ENCODE measurements at places on chromosomes 5 and 9.

DNA sequence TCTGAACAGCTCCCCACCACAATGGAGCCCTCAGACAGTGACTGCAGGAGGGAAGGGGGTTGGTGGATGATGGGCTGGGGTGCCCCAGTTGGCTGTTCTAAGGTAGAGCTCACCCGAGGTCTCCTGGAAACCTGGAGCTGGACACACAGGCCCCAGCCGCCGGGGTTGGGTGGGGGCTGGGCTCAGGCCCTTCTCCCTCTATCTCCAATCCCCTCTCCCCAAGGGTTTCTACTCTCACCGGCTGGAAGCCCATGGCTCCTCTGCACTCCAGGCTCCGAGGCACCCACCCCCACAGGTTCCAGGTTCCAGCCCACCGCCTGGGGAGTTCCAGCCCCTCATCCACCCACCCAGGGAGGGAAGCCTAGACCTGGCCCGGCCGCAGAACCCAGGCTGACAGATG, 766 bp downstream of the NR5A1 start:
- DNase-seq, result no peak

GRCh38 chr5:80190960-80191359, 64.9 kb downstream of the SERINC5 start:
- no peak for DNase-seq

GRCh38 chr5:110297152-110297670, 429.3 kb downstream of the TMEM232 start:
- DNase-seq, result no peak

- DNase-seq, result no peak
Measured at GRCh38 chr9:78189001-78189400, 46.9 kb upstream of the CEP78 start.

DNA sequence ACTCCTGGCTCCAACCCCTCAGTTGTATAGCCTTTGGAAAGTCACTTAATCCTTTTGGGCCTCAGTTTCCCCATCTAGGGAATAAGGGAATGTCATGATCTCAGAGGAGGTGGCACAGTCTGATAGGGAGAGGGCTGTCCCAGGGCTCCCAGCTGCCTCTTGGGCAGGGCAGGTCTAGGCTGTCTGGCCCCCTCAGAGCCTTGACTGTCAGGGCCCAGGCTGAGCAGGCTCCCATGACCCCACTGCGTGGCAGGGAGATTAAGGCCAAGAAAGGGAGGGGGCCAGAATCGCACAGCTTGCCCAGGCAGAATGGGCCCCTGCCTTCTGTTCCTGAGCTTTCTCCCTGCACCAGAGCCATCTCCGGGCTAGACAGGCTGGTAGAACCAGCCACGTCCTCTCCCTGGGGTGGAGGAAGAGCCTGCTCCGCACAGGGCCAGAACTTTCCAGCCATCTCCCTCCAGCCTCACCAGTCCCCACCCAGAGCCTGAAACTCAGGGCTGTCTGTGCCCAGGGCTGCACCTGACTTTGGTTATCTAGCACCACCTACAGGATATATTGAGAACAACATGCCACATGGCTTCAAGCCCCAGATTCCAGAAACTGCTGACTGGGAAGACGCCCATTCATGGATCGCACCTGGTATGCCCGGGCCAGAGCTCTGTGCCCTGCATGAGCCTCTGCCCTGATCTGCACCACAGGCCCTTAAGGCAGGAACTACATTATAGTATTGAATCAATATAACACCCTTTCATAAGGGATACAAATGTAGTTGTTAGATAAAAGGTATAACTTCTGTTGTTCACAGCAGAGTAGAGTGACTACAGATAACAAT, 32.1 kb downstream of the NAIF1 start:
- peak; percentile 77 for DNase-seq

GRCh38 chr5:1003296-1003937, 5.2 kb upstream of the NKD2 start:
- DNase-seq, result peak; percentile 64

DNA sequence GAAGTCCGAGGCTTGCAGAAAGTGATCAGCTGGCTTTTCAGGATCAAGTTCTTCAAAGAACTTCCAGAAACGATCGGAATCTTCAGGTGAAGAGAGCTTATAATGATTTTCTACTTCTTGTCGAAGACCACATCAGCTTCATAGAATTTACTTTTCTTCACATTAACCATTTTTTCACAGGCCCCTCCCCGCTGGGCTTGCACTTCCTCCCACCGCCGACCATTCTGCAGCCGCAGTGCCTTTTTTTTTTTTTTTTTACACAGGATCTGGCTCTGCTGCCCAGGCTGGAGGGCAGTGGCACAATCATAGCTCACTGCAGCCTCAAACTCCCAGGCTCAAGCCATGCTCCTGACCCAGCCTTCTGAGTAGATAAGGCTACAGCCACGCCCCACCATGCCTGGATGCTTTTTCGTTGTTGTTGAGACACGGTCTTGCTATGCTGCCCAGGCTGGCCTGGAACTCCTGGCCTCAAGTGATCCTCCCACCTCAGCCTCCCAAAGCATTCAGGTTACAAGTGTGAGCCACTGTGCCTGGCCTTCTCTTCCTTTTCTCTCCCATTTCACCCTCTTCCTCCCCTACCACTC, 15.3 kb upstream of the RNF130 start:
- no peak for DNase-seq

- no peak for DNase-seq
Measured at GRCh38 chr9:115225459-115226116, 107.6 kb upstream of the TNC start.

- DNase-seq, result no peak
Measured at GRCh38 chr5:15515229-15515628, 15.2 kb downstream of the FBXL7 start.

GRCh38 chr9:109506097-109506712, 8.1 kb upstream of the PTPN3 start:
- no peak for DNase-seq

DNA sequence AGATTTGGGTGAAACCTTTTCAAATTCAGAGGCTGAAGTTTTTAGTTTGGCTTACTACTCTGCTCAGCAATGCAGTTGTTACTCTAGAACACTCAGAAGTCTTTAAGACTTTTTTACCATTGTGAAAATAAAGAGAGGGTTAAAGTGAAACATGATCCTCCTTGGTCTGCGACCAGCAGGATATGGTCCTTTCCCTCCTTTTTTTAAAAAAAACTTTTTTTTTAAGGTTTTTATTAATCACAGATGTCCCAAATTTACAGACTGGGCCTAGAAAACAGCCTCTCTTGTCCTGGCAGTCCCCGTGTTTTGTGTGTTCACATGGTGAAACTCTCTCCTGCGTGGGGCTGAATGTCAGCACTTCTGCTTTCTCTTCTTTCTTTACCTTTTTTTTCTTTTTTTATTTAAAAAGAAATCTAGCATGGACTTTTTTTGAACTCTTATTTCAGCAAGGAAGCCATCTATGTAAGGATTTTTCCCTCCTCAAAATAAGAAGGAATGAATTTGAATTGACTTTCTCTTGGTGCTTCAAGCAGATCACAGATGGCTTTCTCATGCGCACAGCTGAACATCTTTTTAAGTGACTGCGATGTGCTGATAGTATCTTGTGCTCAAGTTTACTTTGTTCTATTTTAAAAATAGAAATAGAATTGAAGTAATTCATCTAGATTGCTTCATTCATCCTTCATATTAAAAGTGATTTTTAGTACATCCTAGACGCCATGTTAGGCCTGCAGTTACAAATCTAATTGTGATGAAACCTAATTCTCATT, 128.7 kb upstream of the OTULINL start:
- no peak for DNase-seq

DNA sequence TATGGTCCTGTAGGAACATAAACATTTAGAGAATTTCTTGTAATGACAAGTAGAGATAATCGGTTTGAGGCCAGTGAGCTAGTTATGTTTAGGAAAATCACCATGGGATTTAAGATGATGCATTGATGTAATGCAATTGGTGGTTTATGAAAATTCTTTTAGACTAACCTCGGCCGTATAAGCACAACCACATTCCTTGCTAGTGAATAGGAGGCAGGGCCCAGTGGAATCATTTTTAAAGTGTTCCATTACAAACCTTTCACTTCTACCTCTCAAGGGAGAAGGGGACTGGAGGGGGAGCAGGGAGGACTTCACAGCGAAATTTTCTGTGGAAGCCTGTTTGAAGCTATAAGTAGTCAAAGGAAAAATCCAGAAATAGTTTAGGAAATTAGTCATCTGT, 71.8 kb upstream of the NFIL3 start:
- DNase-seq, result no peak

DNA sequence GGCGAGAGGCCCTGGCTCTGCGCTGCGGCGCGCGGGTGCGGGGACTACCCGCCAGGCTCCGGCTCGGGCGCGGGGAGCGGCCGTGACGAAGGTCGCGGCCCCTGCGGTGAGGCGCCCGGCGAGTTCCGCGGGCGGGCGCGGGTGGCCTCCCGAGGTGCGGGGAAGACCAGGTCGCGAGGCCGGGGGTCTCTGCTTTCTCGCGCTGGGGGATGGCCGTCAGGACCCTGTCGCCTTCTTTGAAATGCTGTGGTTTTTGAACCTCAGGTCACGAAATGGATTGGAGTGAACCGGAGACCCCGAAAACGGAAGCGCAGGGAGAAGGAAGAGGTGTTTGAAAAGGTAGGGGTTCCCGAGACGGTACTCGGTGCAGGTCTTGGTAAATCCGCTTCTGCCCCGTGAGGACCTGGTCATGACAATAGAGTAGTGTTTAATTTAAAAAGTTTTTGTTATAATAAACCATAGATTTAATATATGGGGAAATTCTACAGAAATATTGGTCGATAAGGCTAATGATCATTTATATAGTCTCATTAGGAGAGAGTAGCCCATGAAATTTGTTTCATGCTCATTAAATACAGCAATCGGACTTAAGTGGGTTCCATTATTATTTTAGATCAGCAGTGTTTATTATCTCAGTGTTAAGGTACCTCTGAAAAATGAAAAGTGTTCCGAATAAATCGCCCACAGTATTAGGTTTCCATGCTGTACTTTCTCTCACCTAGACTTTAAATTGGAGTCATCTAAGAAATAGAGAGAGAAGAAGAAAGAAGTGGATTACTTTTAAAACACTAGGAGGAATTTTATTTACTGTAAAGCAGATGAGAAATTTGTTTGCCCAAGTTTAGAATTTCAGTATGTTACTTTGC, 279.0 kb downstream of the AOPEP start:
- no peak for DNase-seq

GRCh38 chr9:21674894-21675293, 127.5 kb upstream of the MTAP start:
- no peak for DNase-seq

DNA sequence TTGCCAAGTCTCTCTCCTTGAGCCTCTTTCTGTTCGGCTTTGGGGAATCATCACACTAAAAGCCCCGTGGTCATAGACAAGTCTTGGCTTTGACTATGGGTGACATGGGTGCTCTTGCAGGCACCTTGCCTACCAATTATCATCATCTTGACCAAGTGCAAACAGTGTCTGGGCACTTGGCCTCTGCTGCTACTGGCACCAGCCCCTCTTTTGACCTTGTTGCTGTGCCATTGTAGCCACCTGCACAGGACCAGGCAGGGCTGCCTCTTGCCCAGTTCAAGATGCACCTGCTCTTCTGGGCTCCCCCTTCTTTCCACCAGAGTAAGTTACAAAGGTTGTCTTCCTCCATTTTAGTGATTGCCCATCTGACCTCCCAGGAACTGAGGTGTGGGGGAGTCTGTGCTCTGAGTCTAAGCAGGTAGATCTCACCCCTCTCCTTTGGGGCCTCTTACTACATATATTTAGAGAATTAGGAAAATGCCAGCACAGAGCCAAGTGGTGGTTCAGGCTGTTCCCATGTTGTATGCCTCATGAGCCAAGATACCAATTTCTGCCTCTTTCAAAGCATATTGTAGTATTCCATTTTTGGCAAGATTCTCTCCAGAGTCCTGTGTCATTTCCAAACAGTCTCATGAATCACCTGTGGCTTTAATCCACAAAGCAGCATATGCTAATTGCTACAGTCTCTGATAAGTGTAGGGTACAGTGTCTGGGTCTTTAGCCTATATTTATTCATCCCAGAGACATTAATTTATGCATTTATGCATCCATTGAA, 142.9 kb upstream of the DAP start:
- no peak for DNase-seq

DNA sequence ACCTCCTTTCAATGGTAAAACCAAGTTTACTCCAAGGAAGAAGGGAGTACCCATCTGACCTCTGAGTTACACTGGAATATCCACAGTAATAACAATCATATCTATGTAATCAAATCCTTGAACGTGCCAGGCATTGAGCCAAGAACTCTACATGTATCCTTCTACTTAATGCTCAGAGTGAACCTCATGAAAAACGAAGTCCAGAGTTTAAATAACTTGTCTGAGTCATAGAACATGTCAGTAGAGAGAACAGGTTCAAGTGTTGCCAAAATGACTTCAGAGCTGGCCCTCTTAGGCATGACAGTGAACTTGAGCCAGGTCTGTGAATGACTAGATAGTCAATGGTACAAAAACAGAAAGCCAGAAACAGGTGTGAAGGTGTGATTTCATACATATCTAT, 164.1 kb upstream of the ZNF618 start:
- no peak for DNase-seq

DNA sequence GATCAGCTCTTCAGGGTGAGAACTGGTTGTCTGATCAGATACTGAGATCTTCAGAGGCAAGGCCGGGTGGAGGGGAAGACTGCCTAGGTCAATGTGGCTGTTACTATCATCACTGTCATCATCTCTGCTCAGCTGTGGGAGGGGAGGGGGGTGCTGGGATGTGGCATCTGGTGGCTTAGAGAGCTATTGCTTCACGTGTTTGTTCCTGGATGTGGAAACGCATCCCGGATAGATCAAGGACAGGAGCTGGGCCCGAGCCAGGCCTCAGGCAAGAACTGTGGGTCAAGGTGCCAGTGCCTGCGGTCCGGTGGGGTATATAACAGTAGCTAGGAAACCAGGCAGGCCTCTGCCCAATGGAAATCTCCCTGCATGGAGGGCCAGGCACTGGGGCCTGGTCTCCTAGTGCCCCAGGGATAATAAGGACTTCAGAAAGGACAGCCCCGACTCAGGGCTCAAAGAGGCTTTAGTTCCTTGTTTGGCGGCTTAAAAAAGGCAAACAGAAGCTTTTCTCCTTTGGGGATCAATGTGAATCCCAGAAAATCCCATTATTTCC, 30.3 kb upstream of the TIFAB start:
- no peak for DNase-seq

DNA sequence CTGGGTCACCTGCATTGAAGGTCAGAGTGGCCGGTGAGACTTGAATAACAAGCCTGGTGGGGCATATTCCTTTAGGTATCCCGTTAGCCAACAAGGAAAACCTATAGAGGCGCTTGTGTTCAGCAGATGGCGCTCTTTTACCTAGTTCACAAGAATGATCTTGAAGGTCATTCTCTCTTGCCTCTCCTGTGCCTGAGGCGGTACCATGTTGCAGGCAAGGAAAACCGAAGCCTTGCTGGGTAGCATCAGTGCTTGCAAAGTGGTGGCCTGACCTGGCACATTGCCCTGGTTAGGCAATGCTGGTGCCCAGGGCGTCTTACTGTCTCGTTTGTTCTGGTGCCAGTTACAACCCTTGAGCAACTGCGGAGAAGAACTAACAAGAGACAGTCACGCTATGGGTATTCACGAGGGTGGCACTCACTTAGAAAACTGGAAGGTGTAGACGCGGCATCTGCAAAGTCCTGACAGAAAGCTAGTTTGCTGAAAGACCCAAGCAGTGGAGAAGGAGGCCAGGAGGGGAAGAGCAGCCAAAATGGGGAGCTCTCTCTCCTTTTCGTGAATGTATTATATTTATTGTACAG, 56.7 kb downstream of the AOPEP start:
- DNase-seq, result peak; percentile 73

Data from NCI-H146 (cell line).